CD4-positive, alpha-beta T cell treated with Interleukin-1 beta for 1 hour (primary cell): ENCODE measurements at places on chromosomes 12 and 14.
A peak's percentile ranks its signal among the peaks of the same experiment; 100 is the strongest.

DNA sequence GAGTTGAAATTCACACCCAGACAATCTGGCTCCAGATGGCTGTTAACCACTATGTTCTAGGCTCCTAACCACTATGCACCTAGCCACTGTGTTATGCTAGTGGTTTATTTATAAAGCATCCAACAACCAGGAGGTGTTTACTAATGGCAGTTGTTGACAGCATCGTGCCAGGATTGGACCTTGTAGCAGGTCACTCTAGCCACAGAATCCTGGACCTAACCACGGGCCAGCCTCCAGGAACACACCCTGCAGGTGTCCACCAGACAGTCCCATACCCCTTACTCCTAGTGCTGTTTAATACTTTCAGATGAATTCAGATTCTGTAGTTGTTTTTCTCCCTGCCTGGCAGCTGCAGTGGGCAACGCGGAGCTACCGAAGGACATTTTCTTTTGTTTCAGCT is 109.4 kb upstream of the MYL2 start:
- DNase-seq: no peak

DNA sequence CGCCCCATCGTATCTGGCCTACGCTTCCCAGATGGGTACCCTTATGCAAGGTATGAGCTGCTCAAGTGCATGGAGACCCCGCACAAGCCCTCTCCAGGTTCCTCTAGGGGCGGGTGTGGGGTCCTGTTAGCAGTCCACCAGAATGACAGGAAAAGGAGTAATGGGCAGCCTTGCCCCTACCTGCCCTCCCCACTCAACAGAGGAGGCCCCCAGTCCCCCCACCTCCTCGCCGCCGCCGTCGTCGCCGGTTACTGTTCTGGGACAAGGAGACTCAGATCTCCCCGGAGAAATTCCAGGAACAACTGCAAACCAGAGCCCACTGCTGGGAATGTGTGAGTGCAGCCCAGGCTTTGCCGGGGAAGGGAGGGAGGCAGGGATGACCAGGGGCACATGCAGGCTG is 6.0 kb downstream of the REC8 start:
- no peak for DNase-seq

- DNase-seq: no peak
Measured at GRCh38 chr12:23238957-23239356, 614.0 kb downstream of the ETNK1 start.

DNA sequence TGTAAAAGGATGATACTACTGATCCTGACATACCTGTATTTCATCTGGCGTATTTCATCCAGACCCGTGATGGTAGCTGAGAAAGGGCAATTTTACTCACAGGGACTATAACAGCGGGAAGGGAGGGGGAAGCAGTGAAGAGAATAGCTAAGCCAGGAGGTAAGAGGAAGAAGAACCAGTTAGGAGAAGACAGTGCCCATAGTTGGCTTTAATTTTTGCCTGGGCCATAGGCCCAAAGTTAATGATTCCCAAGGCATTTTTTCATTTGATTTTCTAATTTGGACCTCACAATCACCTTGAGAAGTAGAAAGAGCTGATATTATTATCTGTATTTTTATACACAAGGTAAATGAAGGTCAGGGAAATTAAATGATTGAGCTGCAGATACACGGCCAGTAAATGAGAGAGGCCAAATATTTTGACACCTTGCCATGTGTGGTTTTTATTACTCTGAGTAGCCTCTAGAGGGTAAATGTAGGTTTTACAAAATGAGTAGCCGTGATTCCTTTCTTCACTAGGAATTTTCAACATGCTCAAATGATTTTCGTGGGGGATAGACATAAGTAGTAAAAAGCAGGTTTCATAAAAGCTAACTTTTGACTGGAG is 382.2 kb downstream of the FUT8 start:
- DNase-seq: no peak

GRCh38 chr12:67697967-67698366 is 49.4 kb downstream of the DYRK2 start:
- no peak for DNase-seq

GRCh38 chr12:44313188-44313587 is 477.3 kb downstream of the TMEM117 start:
- DNase-seq: no peak

- no peak for DNase-seq
Measured at GRCh38 chr12:52977170-52977569, 28.3 kb downstream of the KRT18 start.

GRCh38 chr12:123250471-123251383 is 17.5 kb downstream of the MTRFR start:
- DNase-seq: no peak

DNA sequence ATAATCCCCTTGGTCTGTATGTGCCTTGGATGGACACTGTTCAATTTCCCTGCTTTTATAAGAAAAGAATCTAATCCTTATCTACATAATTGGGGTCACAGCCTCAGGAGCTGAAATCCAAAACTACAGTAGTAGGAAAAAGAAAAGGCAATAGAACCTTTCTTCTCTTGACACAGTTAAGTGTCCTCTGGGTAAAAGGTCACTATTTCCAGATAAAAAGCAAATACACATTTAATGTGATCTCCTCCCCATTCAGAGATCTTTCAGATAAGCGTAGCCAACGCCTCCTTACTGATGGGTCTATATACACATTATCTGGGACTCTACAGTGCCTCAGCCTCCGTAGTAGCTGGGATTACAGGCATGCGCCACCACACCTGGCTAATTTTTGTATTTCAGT is 73.4 kb downstream of the CLIP1 start:
- DNase-seq: no peak

DNA sequence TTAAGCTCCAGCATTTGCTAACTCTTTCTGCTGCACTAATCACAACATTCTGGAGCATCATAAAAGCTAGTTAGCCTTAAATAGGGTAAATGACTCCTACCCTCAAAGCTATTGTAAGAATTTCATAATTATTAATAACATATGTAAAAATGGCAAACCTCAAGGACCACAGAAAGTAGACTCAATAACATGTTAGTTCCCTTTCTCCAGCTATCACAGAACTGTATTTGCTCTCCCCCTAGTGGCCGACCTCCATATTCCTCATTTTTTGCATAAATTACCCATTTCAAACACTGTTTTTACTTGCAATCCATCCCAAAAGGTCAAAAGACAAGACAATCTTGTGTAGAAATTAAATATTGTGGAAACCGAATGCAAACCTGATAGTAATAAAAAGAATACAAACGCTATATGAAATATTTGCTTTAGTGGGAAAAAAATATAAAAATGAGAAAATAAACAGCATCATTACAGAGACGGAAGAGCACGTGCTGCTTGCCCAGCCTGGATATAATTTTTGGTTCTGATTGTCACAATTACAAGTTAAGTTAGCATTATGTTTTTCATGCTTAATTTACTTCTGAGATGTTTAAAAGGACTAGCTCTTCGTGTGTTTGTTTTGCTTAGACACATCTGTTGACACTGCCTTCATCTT is 97.9 kb downstream of the RERGL start:
- no peak for DNase-seq

GRCh38 chr12:57767876-57768275 is 998 bp upstream of the CYP27B1 start:
- no peak for DNase-seq

DNA sequence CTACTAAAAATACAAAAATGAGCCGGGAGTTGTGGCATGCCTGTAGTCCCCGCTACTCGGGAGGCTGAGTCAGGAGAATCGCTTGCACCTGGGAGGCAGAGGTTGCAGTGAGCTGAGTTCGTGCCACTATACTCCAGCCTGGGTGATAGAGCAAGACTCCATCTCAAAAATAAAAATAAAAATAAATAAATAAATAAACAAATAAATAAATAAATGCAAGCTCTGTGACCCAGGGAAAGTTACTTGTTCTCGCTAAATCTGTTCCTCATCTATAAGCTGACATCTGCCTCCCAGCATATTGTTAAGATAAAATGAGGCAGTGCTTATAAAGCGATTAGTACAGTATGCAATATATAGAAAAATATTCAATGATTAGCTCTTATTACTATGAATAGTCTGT is 56.4 kb upstream of the STK38L start:
- DNase-seq: no peak

DNA sequence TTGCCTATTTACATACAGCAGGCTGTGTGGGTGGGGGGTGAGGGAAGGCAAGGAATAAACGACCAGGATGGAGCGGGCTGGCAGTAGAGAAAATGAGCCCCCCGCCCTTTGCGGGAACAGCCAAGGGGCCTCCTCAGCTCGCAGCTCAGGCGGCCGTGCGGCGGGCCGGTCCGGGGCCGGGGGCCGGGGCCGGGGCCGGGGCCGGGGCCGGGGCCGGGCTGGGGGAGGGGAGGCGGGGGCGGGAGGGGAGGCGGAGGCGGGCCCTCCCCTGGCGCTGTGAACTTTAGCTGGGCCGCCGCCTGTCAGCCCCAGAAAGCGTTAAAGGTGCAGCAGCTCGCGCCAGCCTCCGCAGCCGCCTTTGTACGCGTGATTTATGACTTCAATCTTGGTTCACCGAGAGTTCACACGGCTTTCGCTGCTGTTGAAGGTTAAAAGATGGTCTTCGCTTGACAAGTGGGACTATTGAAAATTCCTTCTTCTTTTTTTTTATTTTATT is 28.8 kb downstream of the HOXC4 start:
- DNase-seq: peak; percentile 44
